Progenitor cell of endocrine pancreas (in vitro differentiated cells): ENCODE measurements at places on chromosomes 11 and 22. TPM values are rescaled to one million over a fixed set of nuclear protein-coding genes. Genes with fewer than 3 reads are reported as not detected.

GRCh38 chr11:65538915-65539743 lies 14.2 kb downstream of the SCYL1 start:
- peaks cover 24% of the 10 kb centered on the region for H3K36me3 ChIP-seq
- H3K4me1 ChIP-seq = peaks cover 2% of the 10 kb centered on the region
- H3K4me3 ChIP-seq = no peak overlapping the region
- DNase-seq = no peak
- H3K27me3 ChIP-seq = peaks cover 41% of the 10 kb centered on the region

DNA sequence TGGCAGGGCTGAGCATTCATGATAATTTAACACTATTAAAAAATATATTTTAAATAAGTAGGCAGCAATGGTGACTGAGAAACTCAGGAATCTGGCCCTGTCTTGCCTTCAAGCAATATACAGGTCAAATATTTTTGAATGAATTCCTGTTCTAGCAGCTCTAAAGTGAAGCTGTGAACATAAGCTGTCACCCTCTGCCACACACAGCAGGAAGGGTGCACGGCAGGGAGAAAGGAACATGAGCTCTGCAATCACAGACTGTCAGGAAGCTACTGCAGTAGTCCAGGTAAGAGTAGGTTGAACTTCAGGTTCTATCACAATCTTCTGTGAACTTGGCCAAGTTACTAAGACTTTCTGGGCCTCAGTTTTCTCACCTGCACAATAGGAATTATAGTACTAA lies 114.8 kb downstream of the SERGEF start:
- H3K36me3 ChIP-seq = peaks cover 2% of the 10 kb centered on the region
- no peak for DNase-seq
- no peak overlapping the region for H3K4me3 ChIP-seq
- H3K4me1 ChIP-seq = peaks cover 2% of the 10 kb centered on the region
- no peak overlapping the region for H3K27ac ChIP-seq

The GSTT2B gene
- 4.8 and 5.4 TPM in 2 replicates for total RNA-seq

The EFCAB6 gene
- 7.0 and 8.6 TPM in 2 replicates for total RNA-seq

GRCh38 chr11:125374398-125374797 lies 121.7 kb downstream of the FEZ1 start:
- peaks cover 17% of the 10 kb centered on the region for H3K4me1 ChIP-seq
- peaks cover 11% of the 10 kb centered on the region for H3K36me3 ChIP-seq
- H3K27ac ChIP-seq = no peak overlapping the region
- no peak overlapping the region for H3K4me3 ChIP-seq
- DNase-seq = no peak
- H3K27me3 ChIP-seq = peaks cover 23% of the 10 kb centered on the region

The RTN4RL2 gene
- total RNA-seq = 1.9 and 2.1 TPM in 2 replicates

DNA sequence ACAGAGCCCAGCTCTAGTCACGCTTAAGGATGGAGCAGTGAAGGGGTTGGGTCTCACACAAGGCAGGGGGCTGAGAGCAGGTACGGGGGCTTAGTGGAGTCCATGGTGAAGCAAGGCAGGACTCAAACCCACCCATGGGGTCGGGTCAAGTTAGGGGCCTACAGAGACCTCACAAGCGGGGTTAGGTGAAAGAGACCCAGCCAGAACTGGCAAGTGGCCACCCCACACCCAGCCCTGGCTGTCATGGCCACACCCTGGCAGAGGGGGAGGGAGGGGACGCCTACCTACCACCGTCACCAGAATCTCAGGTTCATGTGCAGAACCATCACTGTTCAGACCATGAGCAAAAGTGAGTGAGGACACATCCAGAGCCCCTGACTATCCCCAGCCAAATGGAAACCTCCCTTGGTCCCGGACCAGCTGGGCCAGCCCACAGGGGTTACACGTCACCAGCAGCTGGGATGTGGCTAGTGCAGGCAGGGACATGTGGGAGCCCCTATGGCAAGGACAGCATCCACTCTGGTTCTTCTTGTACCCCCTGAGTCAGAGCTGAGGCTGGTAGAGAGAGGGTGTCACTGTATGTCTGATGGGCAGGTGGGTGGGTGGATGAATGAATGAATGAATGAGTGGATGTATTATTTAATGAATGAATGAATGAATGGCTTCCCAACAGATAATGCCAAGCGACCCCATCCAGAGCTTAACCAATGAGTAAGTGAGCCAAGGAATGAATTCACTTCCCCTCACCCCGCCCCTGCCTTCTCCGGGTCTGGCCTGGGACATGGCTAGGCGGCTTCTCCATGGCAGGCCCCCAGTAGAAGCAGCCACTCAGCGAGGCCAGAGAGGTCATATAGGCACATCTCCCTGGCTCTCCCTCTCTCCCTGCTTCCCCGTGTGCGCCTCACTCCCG lies 681.6 kb downstream of the TBC1D22A start:
- no peaks in the 10 kb centered on the region for H3K4me1 ChIP-seq
- DNase-seq = no peak
- H3K27me3 ChIP-seq = no peaks in the 10 kb centered on the region
- no peak overlapping the region for H3K27ac ChIP-seq
- peaks cover 5% of the 10 kb centered on the region for H3K36me3 ChIP-seq

The GAS2 gene
- 14.5 and 16.0 TPM in 2 replicates for total RNA-seq

DNA sequence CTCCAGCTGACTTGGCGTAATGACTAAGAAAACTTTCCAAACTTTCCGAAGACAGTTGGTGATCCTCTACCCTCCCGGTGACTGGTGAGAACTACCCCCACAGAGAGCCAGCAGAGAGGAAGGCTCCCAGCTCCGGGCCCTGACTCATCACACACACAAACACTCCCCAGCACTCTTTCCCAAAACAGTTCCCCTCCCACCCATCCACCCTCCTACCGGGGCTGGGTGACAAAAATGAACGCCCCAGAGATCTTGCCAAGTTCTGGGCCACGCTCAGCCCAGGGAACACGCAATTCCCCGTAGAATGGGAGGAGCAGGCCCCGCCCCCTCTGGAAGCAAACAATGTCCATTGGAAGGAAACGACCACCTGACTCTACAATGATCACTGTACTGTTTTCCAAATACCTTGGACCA lies 21.3 kb upstream of the JAM3 start:
- no peaks in the 10 kb centered on the region for H3K36me3 ChIP-seq
- no peak overlapping the region for H3K27ac ChIP-seq
- H3K27me3 ChIP-seq = peaks cover 69% of the 10 kb centered on the region
- no peak overlapping the region for H3K4me3 ChIP-seq

The MMP26 gene
- not detected in 2 replicates for total RNA-seq

DNA sequence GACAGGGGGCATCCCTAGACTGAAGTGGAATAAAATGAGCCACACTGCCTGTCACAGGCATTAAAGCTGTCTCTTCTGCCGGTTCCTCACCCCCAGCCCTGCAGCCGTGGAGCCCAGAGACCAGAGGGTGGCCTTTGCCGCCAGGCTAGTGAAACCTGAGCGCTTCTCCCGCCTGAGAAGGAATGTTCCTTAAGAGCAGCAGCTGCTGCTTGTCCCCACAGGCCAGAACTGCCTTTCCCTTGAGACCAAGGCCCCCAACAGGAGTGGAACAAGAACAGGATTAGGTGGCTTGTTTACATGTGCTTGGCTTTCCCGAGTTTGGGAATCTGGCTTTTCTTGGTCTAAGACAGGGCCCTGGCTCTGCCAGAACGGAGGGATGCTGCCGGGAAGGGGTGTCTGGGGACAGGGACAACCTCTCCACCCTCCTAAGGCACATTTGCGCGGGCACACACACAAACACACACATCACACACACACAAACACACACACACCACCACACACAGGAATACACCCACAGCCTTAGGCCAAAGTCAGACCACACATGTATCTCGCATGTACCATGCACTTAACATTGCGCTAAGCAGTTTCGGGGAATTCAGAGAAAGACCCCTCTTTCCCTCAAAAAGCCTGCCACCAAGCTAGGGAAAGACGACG lies 91.8 kb downstream of the FEZ1 start:
- H3K27ac ChIP-seq = peak overlapping the region; percentile 25
- DNase-seq = no peak
- no peak overlapping the region for H3K4me3 ChIP-seq
- peaks cover 18% of the 10 kb centered on the region for H3K36me3 ChIP-seq
- H3K4me1 ChIP-seq = no peaks in the 10 kb centered on the region
- no peaks in the 10 kb centered on the region for H3K27me3 ChIP-seq

The YPEL4 gene
- 0.22 TPM in 2 replicates for total RNA-seq

DNA sequence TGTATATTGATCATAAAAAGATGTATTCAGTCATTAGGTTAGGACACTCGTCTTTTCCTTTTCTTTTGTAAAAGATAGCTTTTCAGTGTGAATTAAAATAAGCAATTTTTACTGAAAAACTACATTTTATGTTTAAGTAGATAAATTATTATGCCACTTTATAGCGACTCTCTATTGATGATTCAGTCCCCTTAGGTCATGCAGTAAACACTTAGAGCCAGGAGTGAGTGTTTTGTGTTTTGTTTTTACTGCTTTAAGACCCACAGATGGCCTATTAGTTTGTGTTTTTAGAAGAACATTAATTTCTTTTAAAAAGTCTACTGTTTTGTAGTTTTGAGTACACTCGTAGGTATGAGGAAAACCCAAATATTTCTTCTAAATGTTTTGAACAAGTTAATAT lies 86.6 kb downstream of the YAP1 start:
- DNase-seq = no peak
- H3K27ac ChIP-seq = peak overlapping the region; percentile 97
- peaks cover 24% of the 10 kb centered on the region for H3K36me3 ChIP-seq
- H3K4me3 ChIP-seq = peak overlapping the region; percentile 9
- no peaks in the 10 kb centered on the region for H3K27me3 ChIP-seq

The VPREB1 gene
- total RNA-seq = not detected in 2 replicates

GRCh38 chr22:28894334-28894733 lies 11.0 kb downstream of the ZNRF3 start:
- H3K4me3 ChIP-seq = no peak overlapping the region
- no peak overlapping the region for H3K27ac ChIP-seq
- H3K4me1 ChIP-seq = peaks cover 9% of the 10 kb centered on the region

DNA sequence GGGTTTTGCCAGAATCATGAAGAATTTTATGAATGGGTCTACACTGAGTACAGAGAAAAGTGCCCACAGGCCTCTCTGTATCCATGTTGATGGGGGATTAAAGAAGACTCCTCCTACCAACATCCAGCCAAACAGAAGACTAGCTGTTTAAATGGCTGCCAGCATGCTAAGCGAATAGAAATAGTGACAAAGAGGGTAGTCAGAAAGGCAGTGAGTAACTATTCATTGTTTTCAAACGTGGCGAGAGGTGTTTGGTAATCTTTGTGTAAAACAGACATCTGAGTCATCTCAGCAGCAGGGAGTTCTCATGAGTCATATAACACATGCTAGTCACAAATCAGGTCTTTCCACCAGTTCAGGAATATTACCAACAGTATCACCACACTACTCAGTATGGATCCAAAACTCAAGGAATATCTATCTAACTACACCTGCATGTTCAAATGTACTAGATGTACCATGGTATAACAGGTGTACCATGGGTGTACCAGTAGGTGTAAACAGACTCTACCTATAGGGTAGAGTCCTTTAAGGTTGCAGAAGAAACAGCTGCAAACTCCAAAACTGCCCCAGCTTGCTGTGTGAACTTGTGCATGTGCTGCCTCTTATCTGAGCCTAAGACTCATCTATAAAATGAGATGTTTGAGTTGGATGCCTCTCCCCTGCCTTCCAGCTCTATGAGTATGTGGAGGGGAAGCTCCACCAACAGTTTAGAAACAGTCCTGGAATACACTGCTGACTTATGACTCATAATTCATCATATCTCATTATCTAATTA lies 82.0 kb downstream of the SLC1A2 start:
- peaks cover 7% of the 10 kb centered on the region for H3K27me3 ChIP-seq
- H3K4me3 ChIP-seq = no peak overlapping the region
- H3K4me1 ChIP-seq = no peaks in the 10 kb centered on the region
- DNase-seq = no peak
- no peaks in the 10 kb centered on the region for H3K36me3 ChIP-seq
- no peak overlapping the region for H3K27ac ChIP-seq

GRCh38 chr22:26792522-26792921 lies 135.1 kb downstream of the MIAT start:
- H3K4me1 ChIP-seq = no peaks in the 10 kb centered on the region
- no peak for DNase-seq
- no peak overlapping the region for H3K4me3 ChIP-seq

The RBM4B gene
- 71.0 and 71.7 TPM in 2 replicates for total RNA-seq

DNA sequence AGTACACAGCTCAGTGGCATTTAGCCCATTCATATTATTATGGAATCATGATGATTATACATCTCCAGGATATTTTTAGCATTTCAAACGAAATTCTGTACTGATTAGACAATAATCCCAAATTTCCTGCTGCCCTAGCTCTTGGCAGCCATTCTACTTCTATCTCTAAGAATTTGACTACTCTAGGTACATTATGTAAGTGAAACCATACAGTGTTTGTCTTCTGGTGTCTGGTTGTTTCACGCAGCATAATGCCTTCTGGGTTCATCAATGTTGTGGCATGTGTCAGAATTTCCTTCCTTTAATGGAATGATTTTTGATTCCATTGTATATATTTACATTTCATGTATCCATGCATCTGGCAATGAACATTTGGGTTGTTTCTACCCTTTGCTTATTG lies 517.7 kb downstream of the ETS1 start:
- no peaks in the 10 kb centered on the region for H3K4me1 ChIP-seq
- no peak for DNase-seq
- no peaks in the 10 kb centered on the region for H3K36me3 ChIP-seq
- no peaks in the 10 kb centered on the region for H3K27me3 ChIP-seq
